GM12878 (cell line): ENCODE measurements at places on chromosomes 3 and 15. TPM values are rescaled to one million over a fixed set of nuclear protein-coding genes. Genes with fewer than 3 reads are reported as not detected.

The LYZL4 gene
- total RNA-seq, result not detected in 2 replicates

The GRM7 gene
- total RNA-seq, result not detected in 2 replicates

The KBTBD13 gene
- not detected in 2 replicates for total RNA-seq

The SST gene
- total RNA-seq, result 0.38 TPM in 1 of 2 replicates, not detected in the other

The GBE1 gene
- 42.4 and 43.1 TPM in 2 replicates for total RNA-seq

The C3orf49 gene
- total RNA-seq, result not detected in 2 replicates

The SLCO2A1 gene
- total RNA-seq, result 0.05 TPM in 2 replicates

The GPR160 gene
- 21.7 and 24.6 TPM in 2 replicates for total RNA-seq

- DNase-seq, result no peak
- no peaks in the 10 kb centered on the region for H3K27me3 ChIP-seq
- no peaks in the 10 kb centered on the region for H3K36me3 ChIP-seq
- no peak overlapping the region for H3K27ac ChIP-seq
- no peaks in the 10 kb centered on the region; the same call in 1 of the 2 replicates for H3K4me1 ChIP-seq
Measured at GRCh38 chr3:114600571-114600970, 306.7 kb downstream of the TIGIT start.

DNA sequence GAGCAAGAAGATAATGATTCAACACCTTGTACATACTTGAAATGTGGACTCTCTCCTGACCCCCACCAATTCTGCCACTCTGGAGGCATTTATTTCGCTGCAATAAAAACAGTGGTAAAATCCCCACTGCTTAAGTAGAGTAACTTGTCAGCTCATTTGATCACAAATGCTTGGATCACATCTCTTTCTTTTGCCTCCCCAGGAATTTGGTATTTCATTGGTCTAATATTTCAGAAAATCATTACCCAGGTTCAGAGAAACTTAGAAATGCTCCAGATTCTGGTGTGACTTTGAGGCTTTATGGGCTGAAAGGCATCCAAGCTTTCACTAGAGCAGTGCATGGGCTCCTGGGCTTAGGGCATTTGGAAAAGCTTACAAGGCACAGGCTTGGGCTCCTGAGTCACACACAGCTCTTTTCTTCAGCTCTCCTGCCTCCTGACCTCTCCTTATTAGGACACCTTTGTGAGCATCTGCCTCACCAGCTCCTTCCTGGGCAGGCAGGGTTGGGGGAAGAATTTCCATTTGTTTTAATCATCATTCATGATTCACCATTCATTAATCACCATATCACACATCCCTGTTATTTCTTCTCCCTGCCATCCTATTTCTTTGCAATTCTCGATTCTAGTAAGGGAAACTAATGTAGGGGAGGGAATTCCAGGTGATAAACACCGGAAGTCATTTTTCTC, 22.5 kb downstream of the CDCP1 start:
- H3K27ac ChIP-seq, result no peak overlapping the region
- H3K27me3 ChIP-seq, result no peaks in the 10 kb centered on the region
- H3K4me1 ChIP-seq, result no peaks in the 10 kb centered on the region

- no peak overlapping the region for H3K4me3 ChIP-seq
- no peak overlapping the region for H3K27ac ChIP-seq
- H3K27me3 ChIP-seq, result no peaks in the 10 kb centered on the region; the same call in 1 of the 2 replicates
- no peak for DNase-seq
- no peaks in the 10 kb centered on the region for H3K4me1 ChIP-seq
Measured at GRCh38 chr3:122982216-122983185, 45.1 kb downstream of the SEMA5B start.

- 0 out of 2 replicates have a peak, but pooled peaks cover 10% of the 10 kb centered on the region for H3K36me3 ChIP-seq
- H3K4me3 ChIP-seq, result no peak overlapping the region
- no peaks in the 10 kb centered on the region for H3K27me3 ChIP-seq
- no peak for DNase-seq
Measured at GRCh38 chr3:170081079-170081741, 43.4 kb downstream of the GPR160 start.

DNA sequence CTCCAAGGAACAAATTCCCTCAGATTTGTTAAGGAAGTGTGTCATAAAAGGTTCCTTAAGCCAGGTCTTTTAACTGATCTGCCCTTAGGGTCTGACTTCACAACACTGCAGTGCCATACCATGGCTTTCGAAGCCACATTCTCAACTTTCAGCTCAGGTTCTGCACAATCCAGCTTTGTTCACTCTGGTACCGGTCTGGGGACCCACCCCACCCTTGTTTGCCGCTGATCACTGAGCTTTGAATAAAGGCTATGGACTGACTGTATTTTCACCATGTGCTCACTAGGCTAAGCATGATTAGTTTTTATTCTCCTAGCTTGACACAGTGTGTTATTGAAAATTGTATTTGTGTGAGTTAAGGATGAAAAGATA, 15.9 kb downstream of the SNX1 start:
- H3K4me1 ChIP-seq, result peaks cover 26% of the 10 kb centered on the region
- DNase-seq, result no peak
- peaks cover 16% of the 10 kb centered on the region for H3K36me3 ChIP-seq
- peak overlapping the region; percentile 30 for H3K27ac ChIP-seq
- no peak overlapping the region for H3K4me3 ChIP-seq
